ENCODE measurements at places on chromosomes 6 and 20.

DNA sequence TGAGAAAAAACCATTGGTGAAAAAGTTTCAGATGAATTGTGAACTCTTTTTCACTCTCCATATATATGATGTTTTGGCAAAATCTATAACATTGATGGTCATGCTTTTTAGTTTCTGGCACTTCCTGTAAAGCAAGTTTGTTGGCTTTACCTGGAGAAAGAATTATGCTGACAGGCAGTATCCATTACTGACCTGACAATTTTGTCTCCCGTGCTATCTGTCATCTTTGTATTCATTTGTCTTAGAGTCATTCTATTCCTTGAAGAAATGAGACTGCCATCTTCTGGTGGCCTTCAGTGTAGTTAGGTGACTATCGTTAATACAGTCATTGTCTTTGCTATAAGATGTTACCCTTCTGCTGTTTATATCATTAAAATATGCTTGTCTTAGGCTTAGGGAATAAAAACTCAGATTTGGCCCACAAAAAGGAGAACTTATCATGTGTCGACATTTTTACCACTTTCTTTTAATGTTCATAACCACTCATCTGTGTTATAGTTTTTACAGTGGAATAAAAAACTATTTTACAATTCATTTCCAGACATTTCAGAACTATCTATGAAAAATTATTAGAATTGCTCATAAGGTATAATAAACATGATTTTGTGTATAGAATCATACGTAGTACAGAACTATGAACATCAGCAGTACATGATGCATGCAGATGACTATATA lies 707.0 kb downstream of the EPM2A start:
- H3K4me1 ChIP-seq: peaks cover 1% of the 10 kb centered on the region
- no peak overlapping the region for H3K4me3 ChIP-seq
- peak; percentile 60 for DNase-seq

DNA sequence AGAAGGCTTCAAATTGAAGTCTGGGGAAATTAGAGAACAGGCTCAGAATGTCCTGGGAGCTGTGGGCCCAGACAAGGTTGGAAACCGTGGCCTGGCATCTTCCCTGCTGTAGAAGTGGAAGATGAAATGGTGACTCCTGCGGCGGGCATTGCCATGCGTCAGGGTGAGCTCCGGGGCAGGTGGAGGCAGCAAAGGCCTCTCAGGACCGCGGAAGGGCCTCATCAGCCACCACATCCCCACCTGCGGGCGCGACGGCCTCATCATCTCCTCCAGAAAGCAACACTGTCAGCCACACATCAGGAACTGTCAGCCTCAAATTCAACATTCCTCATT lies 161.7 kb downstream of the SYNDIG1 start:
- H3K36me3 ChIP-seq: no peaks in the 10 kb centered on the region
- no peak overlapping the region for H3K4me3 ChIP-seq
- DNase-seq: no peak
- H3K4me1 ChIP-seq: peaks cover 22% of the 10 kb centered on the region
- no peak overlapping the region for H3K27ac ChIP-seq

DNA sequence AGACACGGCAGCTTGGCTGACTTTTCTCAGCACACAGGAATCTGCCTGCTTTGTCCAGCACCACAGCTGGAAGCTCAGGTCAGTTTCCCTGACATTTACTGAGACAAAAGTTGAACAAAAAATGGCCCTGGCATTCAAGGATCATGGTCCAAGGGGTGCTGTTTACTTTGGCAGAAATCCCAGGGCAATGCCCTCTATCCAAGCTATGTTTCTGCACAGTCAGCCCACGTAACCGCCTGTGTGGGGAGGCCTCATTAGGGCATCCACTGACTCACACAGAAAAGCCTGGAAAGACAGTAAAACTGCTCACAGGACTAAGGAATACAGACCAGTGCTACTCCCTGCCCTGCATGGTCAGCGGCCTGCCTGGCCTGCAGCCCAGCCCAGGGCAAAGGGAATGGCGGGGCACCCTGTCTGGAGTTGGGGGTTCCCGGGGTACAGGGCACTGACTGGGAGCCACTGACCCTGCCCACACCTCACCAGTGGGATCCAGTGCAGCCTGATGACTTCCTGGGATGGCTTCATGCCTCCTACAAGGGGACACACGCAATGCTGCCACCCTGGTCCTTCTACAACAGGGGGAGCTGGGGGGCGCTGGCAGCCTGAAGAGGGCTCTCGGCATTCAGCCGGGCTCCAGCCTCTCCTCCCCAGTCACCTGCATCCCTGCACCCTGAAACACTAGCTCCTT lies 77.1 kb downstream of the NINL start:
- H3K4me3 ChIP-seq: no peak overlapping the region
- no peaks in the 10 kb centered on the region for H3K4me1 ChIP-seq
- DNase-seq: no peak
- peaks cover 23% of the 10 kb centered on the region for H3K36me3 ChIP-seq
- no peak overlapping the region for H3K27ac ChIP-seq

DNA sequence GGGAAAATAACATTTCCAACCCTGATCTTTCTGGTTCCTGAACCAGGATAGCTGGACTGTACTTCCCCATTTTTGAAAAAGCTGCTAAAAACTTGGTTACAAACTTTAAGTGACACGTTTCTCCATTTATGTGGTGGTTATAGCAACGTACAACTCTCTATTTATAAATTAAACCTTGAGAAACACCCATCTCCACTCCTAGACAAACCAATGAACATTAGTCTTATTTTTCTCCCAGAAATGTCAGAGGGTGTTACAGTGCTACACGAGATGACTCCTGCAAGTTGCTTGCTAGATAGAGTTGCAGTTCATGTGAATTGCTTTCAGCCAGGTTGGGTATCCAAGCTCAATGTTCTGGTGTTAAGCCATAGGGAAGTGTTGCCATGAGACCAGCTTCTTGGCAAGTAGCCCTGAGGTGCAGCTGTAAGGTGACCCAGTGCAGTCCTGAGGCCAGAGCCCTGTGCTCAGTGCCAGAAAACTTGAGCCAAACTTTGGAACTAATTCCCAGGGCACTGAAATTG lies 51.3 kb upstream of the REV3L start:
- no peaks in the 10 kb centered on the region for H3K27me3 ChIP-seq
- no peak for DNase-seq
- H3K4me1 ChIP-seq: peaks cover 28% of the 10 kb centered on the region
- no peak overlapping the region for H3K27ac ChIP-seq
- no peaks in the 10 kb centered on the region for H3K36me3 ChIP-seq

GRCh38 chr20:53148771-53149147 lies 176.6 kb downstream of the TSHZ2 start:
- no peak overlapping the region for H3K4me3 ChIP-seq
- no peak overlapping the region for H3K27ac ChIP-seq
- H3K36me3 ChIP-seq: no peaks in the 10 kb centered on the region
- H3K4me1 ChIP-seq: no peaks in the 10 kb centered on the region
- no peaks in the 10 kb centered on the region for H3K27me3 ChIP-seq
- no peak for DNase-seq
